Activated CD4-positive, alpha-beta memory T cell treated with anti-CD3 and anti-CD28 coated beads for 36 hours (primary cell): ENCODE measurements at places on chromosomes 1 and 21. TPM values are rescaled to one million over a fixed set of nuclear protein-coding genes. Genes with fewer than 3 reads are reported as not detected.
A peak's percentile ranks its signal among the peaks of the same experiment; 100 is the strongest.

The OR6N1 gene
- total RNA-seq: not detected

The CHIA gene
- not detected for total RNA-seq

The SLC44A5 gene
- total RNA-seq: 0.40 TPM

The ETNK2 gene
- 1.9 TPM for total RNA-seq

The NOS1AP gene
- not detected for total RNA-seq

The C1orf141 gene
- total RNA-seq: 1.2 TPM

The OR2T3 gene
- not detected for total RNA-seq

The SERPINC1 gene
- total RNA-seq: not detected

The PLEKHA6 gene
- 0.52 TPM for total RNA-seq

- peak; percentile 14 for DNase-seq
- no peaks in the 10 kb centered on the region for H3K27me3 ChIP-seq
- H3K27ac ChIP-seq: peak overlapping the region; percentile 71
- H3K4me1 ChIP-seq: peaks cover 49% of the 10 kb centered on the region
- peaks cover 16% of the 10 kb centered on the region for H3K36me3 ChIP-seq
These were observed 32.7 kb downstream of the TUT4 start for GRCh38 chr1:52520148-52520547.

DNA sequence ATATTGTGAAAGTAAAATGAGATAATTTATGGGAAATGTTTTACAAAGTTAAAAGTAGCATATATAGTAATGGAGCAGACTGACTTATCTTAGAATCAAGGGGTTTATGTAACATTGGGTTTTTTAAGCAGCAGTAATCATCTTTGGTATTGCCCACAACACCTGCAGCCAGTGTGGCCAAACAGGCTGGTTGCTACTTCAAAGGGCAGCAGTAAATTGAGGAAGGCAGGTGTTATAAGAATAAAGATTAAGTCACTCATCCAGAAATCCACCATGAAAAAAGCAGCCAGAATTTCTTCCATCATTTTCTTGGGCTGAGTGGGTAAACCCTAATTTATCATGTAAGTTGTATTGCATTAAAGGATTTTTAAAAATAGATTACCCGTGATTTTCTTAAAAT, 16.7 kb downstream of the DYNLT5 start:
- DNase-seq: no peak
- no peak overlapping the region for H3K4me3 ChIP-seq
- H3K36me3 ChIP-seq: no peaks in the 10 kb centered on the region
- H3K27ac ChIP-seq: no peak overlapping the region

DNA sequence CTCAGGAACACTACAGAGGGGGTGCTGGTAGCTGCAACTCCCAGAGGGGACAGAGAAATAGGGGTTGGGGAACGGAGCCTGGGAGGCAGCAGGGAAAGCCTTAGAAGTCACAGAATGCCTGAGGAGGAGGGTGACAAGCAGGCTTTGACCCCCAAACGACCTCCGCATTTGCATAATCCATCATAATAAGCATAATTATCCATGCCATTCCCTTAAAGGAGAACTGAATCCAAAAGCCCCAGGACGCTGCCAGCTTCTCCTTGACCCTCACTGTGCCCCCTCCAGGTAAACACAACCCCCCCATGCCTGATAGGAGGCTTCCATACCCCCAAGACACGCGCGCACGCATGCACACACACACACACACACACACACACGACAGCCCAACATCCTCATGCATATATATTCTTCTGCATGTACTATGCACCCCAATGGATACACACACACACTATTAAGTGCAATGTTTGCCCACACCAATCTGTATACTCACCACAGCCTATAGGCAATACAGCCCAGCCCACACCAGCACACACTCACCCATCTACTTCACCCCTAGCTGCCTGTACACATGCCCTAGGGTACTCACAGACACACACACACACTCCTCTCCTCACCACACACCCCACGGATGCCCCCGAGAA, 27.8 kb downstream of the SDC3 start:
- H3K36me3 ChIP-seq: no peaks in the 10 kb centered on the region

GRCh38 chr1:236773919-236774318, 21.2 kb upstream of the MTR start:
- peaks cover 25% of the 10 kb centered on the region for H3K27me3 ChIP-seq
- H3K27ac ChIP-seq: no peak overlapping the region
- H3K36me3 ChIP-seq: peaks cover 3% of the 10 kb centered on the region
- H3K4me3 ChIP-seq: no peak overlapping the region
- no peak for DNase-seq

GRCh38 chr1:237031480-237031879, 10.5 kb upstream of the RYR2 start:
- no peaks in the 10 kb centered on the region for H3K4me1 ChIP-seq
- no peak overlapping the region for H3K4me3 ChIP-seq
- peaks cover 9% of the 10 kb centered on the region for H3K27me3 ChIP-seq
- no peak overlapping the region for H3K27ac ChIP-seq
- H3K36me3 ChIP-seq: no peaks in the 10 kb centered on the region

GRCh38 chr1:238232084-238232710, 341.5 kb upstream of the ZP4 start:
- H3K27ac ChIP-seq: no peak overlapping the region
- H3K36me3 ChIP-seq: no peaks in the 10 kb centered on the region
- no peak overlapping the region for H3K4me3 ChIP-seq
- H3K4me1 ChIP-seq: no peaks in the 10 kb centered on the region

- peaks cover 11% of the 10 kb centered on the region for H3K36me3 ChIP-seq
- peak; percentile 9 for DNase-seq
- H3K27ac ChIP-seq: peak overlapping the region; percentile 49
These were observed 339 bp upstream of the RNPC3 start for GRCh38 chr1:103525114-103525606.

DNA sequence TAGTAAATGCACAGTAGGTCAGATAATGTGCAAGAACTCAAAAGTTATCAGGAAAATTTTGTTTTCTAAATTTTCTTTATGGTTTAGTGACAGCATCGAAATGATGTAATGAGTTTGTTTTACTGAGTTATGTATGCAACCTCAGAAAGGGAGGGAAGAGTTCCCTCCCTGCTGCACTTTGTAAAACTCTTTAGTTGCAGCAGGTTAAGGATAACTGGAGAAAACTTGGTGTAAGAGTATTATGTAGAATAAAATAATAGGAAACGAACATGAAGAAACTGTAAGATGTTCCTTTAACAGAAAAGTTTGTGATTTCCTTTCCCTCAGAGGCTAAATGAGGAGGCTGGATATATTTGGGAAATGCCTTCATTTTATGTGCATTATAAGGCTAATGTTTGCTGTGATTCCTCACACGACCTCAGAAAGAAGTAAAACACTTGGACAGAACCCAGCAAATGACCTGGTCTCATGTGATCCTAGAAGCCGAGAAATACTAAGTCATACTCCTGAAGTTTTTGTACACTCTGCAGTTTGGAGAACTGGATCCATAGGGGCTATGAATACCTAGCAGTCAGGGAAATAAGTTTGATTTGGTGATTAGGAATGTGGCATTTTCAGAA, 35.4 kb downstream of the ADGRL2 start:
- H3K27me3 ChIP-seq: no peaks in the 10 kb centered on the region
- H3K4me1 ChIP-seq: no peaks in the 10 kb centered on the region
- no peak overlapping the region for H3K27ac ChIP-seq

DNA sequence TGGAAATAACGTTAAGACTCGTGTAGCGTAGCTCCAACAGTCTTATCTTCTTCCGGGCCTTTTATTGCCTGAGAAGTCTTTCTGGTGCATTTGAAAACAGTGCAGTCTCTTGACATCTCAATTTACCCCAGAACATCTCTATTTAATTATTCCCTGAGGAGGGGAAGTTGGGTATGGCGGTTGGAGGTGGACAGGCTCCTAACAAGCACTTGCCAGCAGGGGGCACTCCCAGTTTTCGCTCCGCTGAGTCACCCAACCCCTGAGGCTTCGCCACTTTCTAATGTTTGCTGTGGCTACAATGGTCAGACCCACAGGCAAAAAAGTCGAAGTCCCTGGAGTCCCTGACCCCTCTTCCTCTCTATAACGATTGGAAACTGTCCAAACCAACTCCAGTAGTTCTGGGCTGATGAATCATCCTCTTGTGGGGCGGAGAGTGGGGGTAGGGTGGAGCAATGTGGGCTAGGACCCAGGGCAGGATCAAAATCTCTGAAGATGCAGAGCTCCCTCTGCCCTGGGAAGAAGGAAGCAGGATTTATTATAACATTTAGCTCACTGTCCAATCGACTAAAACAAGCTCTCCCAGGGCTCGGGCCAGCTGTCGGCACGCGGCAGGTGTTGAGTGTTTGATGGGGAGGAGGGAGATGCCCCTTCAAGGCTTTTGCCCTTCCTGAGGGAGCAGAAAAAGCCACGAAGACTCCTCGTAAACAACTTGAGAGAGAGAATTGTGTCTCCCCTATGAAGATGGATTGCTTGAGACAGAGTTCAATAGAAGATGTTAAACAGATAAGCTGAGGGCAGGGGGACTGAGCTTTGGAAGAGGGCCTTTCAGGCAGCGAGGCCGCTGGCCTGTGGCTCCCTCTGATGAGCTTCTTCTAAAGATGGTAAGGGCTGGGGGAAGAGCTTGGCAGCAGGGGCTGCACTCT, 85.7 kb downstream of the BRINP2 start:
- H3K27ac ChIP-seq: no peak overlapping the region
- H3K27me3 ChIP-seq: no peaks in the 10 kb centered on the region
- peak; percentile 16 for DNase-seq
- no peaks in the 10 kb centered on the region for H3K36me3 ChIP-seq
- H3K4me1 ChIP-seq: no peaks in the 10 kb centered on the region

- H3K27ac ChIP-seq: no peak overlapping the region
- no peaks in the 10 kb centered on the region for H3K27me3 ChIP-seq
- H3K36me3 ChIP-seq: peaks cover 5% of the 10 kb centered on the region
- DNase-seq: no peak
- no peak overlapping the region for H3K4me3 ChIP-seq
- H3K4me1 ChIP-seq: peaks cover 4% of the 10 kb centered on the region
These were observed 259.3 kb upstream of the CACYBP start for GRCh38 chr1:174740249-174740968.

- no peaks in the 10 kb centered on the region for H3K27me3 ChIP-seq
- peak within 1 kb of the TSS; percentile 42 for H3K27ac ChIP-seq
- peak; percentile 82 for DNase-seq
- H3K36me3 ChIP-seq: peaks cover 3% of the 10 kb centered on the region
- H3K4me3 ChIP-seq: peak within 1 kb of the TSS; percentile 98
These were observed at the start of gene SFN for GRCh38 chr1:26862781-26863684. Gene SFN (plus strand): TSS chr1:26863149. CDS start chr1:26863213, 64 bp downstream.

GRCh38 chr1:33099290-33100118, 18.6 kb downstream of the AZIN2 start:
- peaks cover 32% of the 10 kb centered on the region for H3K4me1 ChIP-seq
- H3K27ac ChIP-seq: peak overlapping the region; percentile 93
- H3K36me3 ChIP-seq: no peaks in the 10 kb centered on the region
- peak overlapping the region; percentile 48 for H3K4me3 ChIP-seq
- peak; percentile 90 for DNase-seq
- no peaks in the 10 kb centered on the region for H3K27me3 ChIP-seq

GRCh38 chr1:156126043-156126629, 11.6 kb downstream of the LMNA start:
- no peaks in the 10 kb centered on the region for H3K27me3 ChIP-seq
- peak overlapping the region; percentile 61 for H3K4me3 ChIP-seq
- H3K4me1 ChIP-seq: peaks cover 85% of the 10 kb centered on the region
- peaks cover 12% of the 10 kb centered on the region for H3K36me3 ChIP-seq
- DNase-seq: peak; percentile 81

DNA sequence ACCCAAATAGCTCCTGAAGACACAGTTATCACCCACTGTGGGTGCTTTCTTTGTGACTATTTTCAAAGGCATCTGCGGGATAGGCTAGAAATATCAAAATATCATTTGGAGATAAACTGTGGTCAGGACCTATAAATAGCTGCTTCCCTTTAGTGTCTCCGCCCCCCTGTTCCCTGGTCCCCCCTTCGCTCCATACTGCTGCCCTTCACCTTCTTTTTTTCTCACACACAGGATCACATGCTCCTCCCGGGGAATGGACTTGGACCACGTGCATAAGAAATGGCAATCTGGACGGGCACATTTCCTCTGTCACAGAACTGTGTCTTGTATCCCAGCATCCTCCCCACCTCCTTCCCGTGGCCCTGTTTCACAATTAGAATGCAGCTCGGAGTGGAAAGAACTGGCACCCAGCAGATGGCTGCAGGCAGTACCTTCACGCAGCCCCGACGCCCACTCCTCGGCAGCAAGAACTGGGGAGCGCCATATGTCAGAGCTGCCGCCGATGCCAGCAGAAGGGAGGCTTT, 68.8 kb upstream of the SSX2IP start:
- H3K27me3 ChIP-seq: peaks cover 8% of the 10 kb centered on the region
- H3K4me3 ChIP-seq: peak overlapping the region; percentile 9
- no peaks in the 10 kb centered on the region for H3K36me3 ChIP-seq
- peaks cover 7% of the 10 kb centered on the region for H3K4me1 ChIP-seq

- H3K4me3 ChIP-seq: no peak overlapping the region
- no peak for DNase-seq
- H3K27me3 ChIP-seq: peaks cover 11% of the 10 kb centered on the region
- H3K4me1 ChIP-seq: peaks cover 8% of the 10 kb centered on the region
- H3K27ac ChIP-seq: no peak overlapping the region
- H3K36me3 ChIP-seq: no peaks in the 10 kb centered on the region
These were observed 12.7 kb upstream of the S100A8 start for GRCh38 chr1:153403421-153404085.

GRCh38 chr1:22248746-22249145, 105.8 kb upstream of the WNT4 start:
- H3K27ac ChIP-seq: no peak overlapping the region
- no peak overlapping the region for H3K4me3 ChIP-seq
- H3K4me1 ChIP-seq: no peaks in the 10 kb centered on the region
- H3K36me3 ChIP-seq: no peaks in the 10 kb centered on the region
- H3K27me3 ChIP-seq: peaks cover 16% of the 10 kb centered on the region
